ENCODE measurements at places on chromosomes 16 and 17. TPM values are rescaled to one million over a fixed set of nuclear protein-coding genes. Genes with fewer than 3 reads are reported as not detected.

TBC1D3B gene
- 9.5 TPM for total RNA-seq

KRT27 gene
- total RNA-seq, result not detected

ANKRD40CL gene
- not detected for total RNA-seq

NACA2 gene
- total RNA-seq, result not detected

MT4 gene
- not detected for total RNA-seq

IFI35 gene
- 7.3 TPM for total RNA-seq

CNP gene
- 72.6 TPM for total RNA-seq

MEOX1 gene
- not detected for total RNA-seq

TOP2A gene
- 48.7 TPM for total RNA-seq

ELAC2 gene
- 57.1 TPM for total RNA-seq

CD300E gene
- not detected for total RNA-seq

PRRT2 gene
- total RNA-seq, result not detected

EIF3CL gene
- 244 TPM for total RNA-seq

CPNE7 gene
- total RNA-seq, result not detected

TBC1D26 gene
- not detected for total RNA-seq

Data from mammary epithelial cell (primary cell).